ENCODE measurements at places on chromosomes 13 and 19. TPM values are rescaled to one million over a fixed set of nuclear protein-coding genes. Genes with fewer than 3 reads are reported as not detected.

DNA sequence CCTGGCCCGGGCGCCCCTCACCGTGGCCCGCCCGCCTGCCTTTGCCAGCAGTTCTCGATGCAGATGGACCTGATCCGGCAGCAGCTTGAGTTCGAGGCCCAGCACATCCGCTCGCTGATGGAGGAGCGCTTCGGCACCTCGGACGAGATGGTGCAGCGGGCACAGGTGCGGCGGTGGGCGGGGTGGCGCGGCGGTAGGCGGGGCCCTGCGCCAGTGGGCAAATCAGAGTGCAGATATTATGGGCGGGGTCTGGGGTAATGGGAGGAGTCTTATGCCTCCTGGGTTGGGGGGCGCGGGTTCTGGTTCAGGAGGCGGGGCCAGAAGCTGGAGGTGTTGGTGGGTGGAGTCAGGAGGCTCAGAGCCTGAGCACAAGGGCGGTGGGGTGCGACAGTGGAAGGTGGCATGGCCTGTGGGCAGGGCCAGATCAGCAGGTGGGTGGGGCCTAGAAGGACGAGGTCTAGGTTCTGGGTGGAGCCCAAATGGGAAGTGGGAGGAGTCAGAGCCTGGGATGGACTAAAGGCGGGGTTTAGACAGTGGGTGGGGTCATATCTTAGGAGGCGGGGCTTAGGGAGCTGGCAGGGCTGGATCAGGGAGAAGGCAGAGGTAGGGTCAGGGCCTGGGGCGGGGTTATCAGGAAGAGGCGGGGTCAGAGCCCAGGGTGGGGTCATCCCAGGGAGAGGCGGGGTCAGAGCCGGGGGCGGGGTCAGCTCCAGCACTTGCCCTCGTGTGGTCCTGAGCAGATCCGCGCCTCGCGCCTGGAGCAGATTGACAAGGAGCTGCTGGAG is 5.6 kb downstream of the APC2 start:
- peaks cover 11% of the 10 kb centered on the region for H3K4me1 ChIP-seq
- no peak overlapping the region for H3K27ac ChIP-seq

DNA sequence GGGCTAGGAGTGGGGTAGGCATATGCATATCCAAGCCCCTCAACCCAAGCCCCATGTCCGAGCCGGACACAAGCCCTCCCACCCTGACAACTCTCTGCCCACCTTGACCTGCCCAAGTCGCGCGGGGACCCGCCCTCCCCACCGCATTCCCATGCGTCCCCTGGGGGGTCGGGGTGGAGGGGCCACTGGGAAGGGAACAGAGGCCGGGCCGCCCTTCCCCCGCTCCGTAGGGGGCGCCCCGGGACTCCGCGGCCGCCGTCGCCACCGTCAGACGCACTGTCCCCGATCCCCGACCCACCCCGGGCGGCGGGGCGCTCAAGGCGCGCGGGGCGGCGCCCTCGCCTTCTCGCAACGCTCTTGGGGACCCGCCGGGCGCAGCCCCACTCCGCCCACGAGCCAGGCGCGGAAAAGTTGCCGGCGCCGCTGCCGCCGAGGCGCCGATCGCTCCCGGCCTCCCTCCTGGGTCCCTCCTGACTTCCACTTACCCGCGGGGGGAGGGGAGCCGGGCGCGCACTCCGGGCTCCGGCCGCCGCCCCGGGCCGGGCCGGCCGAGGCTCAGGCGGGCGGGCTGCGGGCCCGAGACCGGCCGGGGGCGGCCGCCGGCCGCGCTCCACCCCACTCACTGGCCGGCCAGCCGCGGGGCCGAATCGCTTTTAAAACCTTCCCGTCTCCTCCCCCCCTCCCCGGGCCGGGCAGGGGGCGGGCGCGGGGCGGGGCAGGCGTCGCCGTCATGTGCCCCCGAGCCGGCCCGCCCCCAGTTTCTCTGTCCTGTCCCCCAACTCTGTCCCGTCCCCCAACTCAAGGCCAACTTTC is 34.4 kb upstream of the NANOS3 start:
- peak overlapping the region; percentile 94 for H3K4me3 ChIP-seq
- DNase-seq = peak; percentile 70
- peaks cover 34% of the 10 kb centered on the region for H3K36me3 ChIP-seq
- H3K27ac ChIP-seq = peak overlapping the region; percentile 90
- no peaks in the 10 kb centered on the region for H3K27me3 ChIP-seq
- peaks cover 55% of the 10 kb centered on the region for H3K4me1 ChIP-seq

GRCh38 chr13:46720189-46720588 is 76.8 kb downstream of the ESD start:
- no peak for DNase-seq
- no peak overlapping the region for H3K27ac ChIP-seq
- H3K4me1 ChIP-seq = no peaks in the 10 kb centered on the region

- no peaks in the 10 kb centered on the region for H3K36me3 ChIP-seq
- DNase-seq = no peak
- H3K4me3 ChIP-seq = no peak overlapping the region
- no peaks in the 10 kb centered on the region for H3K27me3 ChIP-seq
Observed at GRCh38 chr19:50791594-50792271, 1.5 kb downstream of the ACP4 start.

- H3K4me3 ChIP-seq = peak overlapping the region; percentile 11
- no peak for DNase-seq
- H3K27ac ChIP-seq = no peak overlapping the region
- peaks cover 7% of the 10 kb centered on the region for H3K4me1 ChIP-seq
Observed at GRCh38 chr13:98411617-98412265, 165.2 kb downstream of the STK24 start.

- H3K4me1 ChIP-seq = peaks cover 3% of the 10 kb centered on the region
- no peak overlapping the region for H3K4me3 ChIP-seq
Observed at GRCh38 chr19:2726160-2726855, 5.1 kb upstream of the DIRAS1 start.

DNA sequence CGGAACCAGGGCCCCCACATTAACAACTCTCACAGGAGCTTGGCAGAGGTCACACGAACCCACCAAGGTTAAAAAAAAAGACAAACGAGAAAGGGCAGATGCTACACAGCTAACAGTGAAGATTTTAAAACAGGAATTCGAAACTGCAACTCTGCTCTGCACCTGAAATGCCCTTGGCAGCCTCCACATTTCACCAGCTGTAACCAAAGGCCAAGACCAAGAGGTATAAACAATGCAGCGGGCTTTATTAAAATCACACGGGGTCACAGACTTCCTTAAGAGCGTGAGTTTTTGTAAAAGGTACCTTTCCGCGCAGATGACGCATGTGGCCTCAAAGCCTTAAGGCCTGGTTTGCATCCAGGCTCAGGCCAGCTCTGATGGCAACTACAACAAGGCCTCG is 88.2 kb downstream of the STK24 start:
- no peaks in the 10 kb centered on the region for H3K27me3 ChIP-seq
- H3K36me3 ChIP-seq = peaks cover 8% of the 10 kb centered on the region
- no peak overlapping the region for H3K27ac ChIP-seq
- DNase-seq = no peak
- peaks cover 78% of the 10 kb centered on the region for H3K4me1 ChIP-seq
- no peak overlapping the region for H3K4me3 ChIP-seq

GRCh38 chr13:97348569-97349100 is 85.3 kb upstream of the RAP2A start:
- peaks cover 8% of the 10 kb centered on the region for H3K36me3 ChIP-seq
- no peak overlapping the region for H3K27ac ChIP-seq
- H3K4me1 ChIP-seq = no peaks in the 10 kb centered on the region
- no peak for DNase-seq
- no peak overlapping the region for H3K4me3 ChIP-seq

DNA sequence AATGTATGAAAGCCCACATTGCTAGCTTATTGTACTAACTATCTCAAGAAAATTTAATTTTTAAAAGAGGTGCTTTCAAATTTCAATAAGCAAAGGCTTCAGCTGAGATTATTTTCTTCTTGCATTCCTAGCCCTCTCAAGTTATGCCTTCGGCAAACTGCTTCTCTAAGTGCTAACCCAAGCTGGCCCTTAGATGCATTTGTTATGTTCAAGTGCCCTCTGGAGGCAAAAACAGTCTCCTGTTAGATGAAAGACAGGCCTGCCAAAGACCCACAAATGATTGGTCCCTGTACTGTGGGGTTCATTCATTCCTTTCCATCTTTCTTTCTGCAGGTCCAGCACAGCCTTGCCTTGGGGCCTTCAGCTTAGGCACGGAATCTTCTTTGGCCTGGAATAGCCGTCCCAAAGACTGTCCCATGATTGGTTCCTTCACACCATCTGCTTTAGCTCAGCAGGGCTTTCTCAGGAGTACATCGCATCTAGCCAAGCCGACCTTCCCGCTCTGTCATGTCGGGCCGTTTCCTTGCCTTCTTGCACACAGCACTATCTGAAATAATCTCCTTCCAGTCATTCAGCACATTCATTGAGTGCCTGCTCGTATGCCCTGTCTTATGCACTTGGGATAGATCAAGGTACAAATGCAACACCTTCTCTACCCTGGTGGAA is 26.4 kb upstream of the TPTE2 start:
- peaks cover 8% of the 10 kb centered on the region for H3K27me3 ChIP-seq
- H3K27ac ChIP-seq = peak overlapping the region; percentile 89
- H3K4me1 ChIP-seq = peaks cover 24% of the 10 kb centered on the region
- H3K4me3 ChIP-seq = peak overlapping the region; percentile 70
- peaks cover 3% of the 10 kb centered on the region for H3K36me3 ChIP-seq

DNA sequence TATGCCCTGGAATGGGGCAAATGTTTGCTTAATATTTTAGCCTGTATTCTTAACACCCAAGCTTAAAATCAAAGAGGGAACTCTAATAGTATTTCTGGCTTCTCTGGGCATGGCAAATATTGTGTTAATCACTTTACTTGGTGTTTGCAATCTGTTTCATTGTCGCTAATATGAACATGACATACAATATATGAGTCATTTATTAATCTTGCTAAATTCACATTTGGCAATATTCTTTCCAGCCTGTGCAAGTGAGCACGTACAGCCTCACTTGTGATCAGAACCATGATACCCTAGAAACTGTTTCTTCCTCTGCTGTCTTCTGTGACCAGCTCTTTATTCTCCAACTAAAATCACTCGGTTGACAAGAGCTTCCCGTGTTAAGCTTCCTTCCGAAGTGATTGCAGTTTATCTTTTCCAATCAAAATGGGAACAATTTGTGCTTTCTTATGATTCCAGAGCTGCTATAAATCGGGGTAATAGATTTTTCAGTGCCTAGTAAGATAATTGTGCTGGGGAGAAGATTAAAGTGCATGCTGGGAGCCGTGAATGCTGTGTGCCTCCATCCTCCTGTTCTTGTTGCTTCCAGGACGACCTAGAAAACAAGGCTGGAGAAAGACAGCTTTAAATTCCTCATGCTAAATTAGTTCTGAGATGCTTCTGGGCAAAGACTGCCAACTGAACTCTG is 153.0 kb upstream of the TMTC4 start:
- H3K36me3 ChIP-seq = no peaks in the 10 kb centered on the region
- no peak overlapping the region for H3K4me3 ChIP-seq
- H3K27me3 ChIP-seq = peaks cover 7% of the 10 kb centered on the region
- DNase-seq = no peak

The DPF1 gene
- 0.12 TPM for total RNA-seq

The PGLYRP1 gene
- total RNA-seq = not detected

The OR7G2 gene
- not detected for total RNA-seq

The FUT2 gene
- not detected for total RNA-seq
